ENCODE measurements at places on chromosomes 12 and 14. TPM values are rescaled to one million over a fixed set of nuclear protein-coding genes. Genes with fewer than 3 reads are reported as not detected.

- DNase-seq = no peak
- no peaks in the 10 kb centered on the region for H3K27me3 ChIP-seq
- H3K4me3 ChIP-seq = no peak overlapping the region
- no peak overlapping the region for H3K27ac ChIP-seq
- H3K4me1 ChIP-seq = no peaks in the 10 kb centered on the region
- peaks cover 4% of the 10 kb centered on the region for H3K36me3 ChIP-seq
These were observed 74.3 kb downstream of the MAP3K9 start for GRCh38 chr14:70735043-70735442.

GRCh38 chr12:132597333-132598316 lies 12.8 kb downstream of the LRCOL1 start:
- H3K36me3 ChIP-seq = no peaks in the 10 kb centered on the region
- peak overlapping the region; percentile 77 for H3K4me3 ChIP-seq
- peak; percentile 26 for DNase-seq
- H3K27me3 ChIP-seq = peaks cover 34% of the 10 kb centered on the region
- H3K27ac ChIP-seq = peak overlapping the region; percentile 67

GRCh38 chr14:61578745-61579144 lies 116.6 kb upstream of the HIF1A start:
- H3K4me1 ChIP-seq = peaks cover 53% of the 10 kb centered on the region
- no peak for DNase-seq
- H3K4me3 ChIP-seq = peak overlapping the region; percentile 50
- H3K36me3 ChIP-seq = peaks cover 14% of the 10 kb centered on the region

The SPTSSA gene
- 11.0 TPM for total RNA-seq

DNA sequence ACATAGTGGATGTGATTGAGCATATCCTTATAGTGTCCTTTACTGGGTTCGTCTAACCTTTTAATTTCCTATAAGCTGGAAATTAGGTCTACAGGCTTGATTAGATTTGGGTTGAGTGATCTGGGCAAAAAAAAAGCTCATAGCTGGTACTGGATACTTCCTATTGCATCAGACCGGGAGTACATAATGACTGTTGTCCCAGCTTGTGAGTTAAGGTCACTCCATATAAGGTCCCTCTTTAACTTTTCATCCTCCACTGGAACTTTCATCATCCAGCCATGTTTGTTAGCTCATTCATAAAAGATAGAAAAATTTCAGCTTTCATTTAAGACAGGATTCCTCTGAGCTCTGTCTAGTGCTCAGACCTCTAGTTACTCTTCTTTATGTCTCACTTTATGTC lies 80.8 kb downstream of the C14orf132 start:
- no peaks in the 10 kb centered on the region for H3K27me3 ChIP-seq
- no peak overlapping the region for H3K4me3 ChIP-seq
- DNase-seq = no peak
- H3K27ac ChIP-seq = no peak overlapping the region

The EPS8 gene
- 2.4 TPM for total RNA-seq

Measured in activated CD4-positive, alpha-beta T cell treated with anti-CD3 and anti-CD28 coated beads, Interleukin-2, amount 10 ng/mL, durations not matched to agents 7 days and 5 days (primary cell).